Cardiac muscle cell (in vitro differentiated cells and primary cell): ENCODE measurements at places on chromosomes 4 and X.
A peak's percentile ranks its signal among the peaks of the same experiment; 100 is the strongest.

DNA sequence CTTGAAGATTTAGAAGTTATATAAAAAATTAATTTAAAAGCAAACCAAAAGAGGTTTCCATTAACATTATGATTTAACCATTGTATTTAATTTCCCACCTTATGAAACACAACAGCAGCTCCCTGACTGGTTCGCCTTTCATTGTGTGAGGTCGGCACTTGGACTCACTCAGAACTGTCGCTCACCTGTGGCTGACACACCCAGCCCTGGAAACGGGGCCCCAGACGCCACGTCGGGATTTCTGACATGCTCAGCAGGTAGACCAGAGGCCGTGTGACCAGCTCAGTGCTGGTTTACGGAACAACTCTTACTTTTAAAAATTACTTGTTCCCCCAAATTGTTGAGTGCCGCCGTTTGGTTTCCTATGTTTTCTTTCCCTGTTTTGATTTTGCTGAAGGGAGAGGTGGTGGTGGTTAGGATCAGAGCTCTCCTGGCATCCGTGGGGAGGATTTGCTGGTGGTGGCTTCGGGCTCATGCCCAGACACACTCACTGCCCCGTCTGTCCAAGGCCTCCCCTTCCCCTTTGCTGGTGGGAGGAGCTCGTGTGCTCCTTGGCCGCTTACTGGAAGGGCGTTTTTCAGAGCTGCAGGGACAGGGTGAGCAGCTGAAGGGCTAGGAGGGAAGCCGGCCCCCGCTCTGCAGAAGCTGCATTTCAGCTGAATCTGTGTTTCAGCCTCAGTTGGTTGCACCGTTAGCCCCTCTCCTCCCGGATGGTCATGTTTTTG, 59.2 kb downstream of the CPLX1 start:
- no peak for DNase-seq

- no peak for DNase-seq
Measured at GRCh38 chrX:105752338-105752956, 69.9 kb upstream of the NRK start.

DNA sequence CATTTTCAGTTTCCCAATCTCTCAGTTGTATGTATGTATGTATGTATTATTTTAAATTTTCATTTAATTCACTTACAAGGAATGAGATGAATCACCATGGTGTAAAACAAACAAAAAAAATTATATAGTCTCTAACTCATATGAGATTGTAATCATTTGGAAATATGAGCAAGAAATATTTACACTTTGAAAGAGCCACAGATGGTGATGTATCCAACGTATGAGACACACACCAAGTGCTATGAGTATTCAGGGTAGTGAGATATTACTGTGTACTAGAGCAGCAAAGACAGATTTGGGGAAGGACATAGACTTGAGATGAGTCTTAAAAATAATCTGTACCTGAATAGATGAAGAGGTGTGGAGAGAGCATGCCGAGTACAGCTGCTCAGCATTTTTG, 1154.4 kb downstream of the RAPGEF2 start:
- no peak for DNase-seq

GRCh38 chr4:165505958-165506837, 127.4 kb downstream of the CPE start:
- peak; percentile 92 for DNase-seq

GRCh38 chr4:168279556-168279955, 39.0 kb downstream of the DDX60 start:
- no peak for DNase-seq

DNA sequence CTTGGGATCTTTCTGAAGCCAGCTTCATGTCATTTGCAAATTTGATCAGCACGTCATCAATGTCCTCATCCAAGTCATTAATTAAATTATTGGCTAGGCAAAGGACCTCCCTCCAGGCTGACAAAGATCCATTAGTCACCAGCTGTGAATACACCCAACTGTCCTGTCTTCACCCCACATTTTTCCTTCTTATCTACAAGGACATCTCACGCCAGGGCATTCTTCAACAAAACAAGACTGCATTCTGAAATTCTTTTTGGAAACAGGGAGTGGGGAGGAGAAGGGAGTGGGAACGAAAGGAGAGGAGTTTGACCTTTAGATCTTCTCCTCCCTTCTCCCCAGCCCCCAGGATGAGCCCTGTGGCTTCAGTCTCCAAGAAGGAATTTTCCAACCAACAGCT, 32.7 kb downstream of the NLGN3 start:
- no peak for DNase-seq
